ENCODE measurements at places on chromosomes 2 and 18. TPM values are rescaled to one million over a fixed set of nuclear protein-coding genes. Genes with fewer than 3 reads are reported as not detected.

UGT1A3 gene
- total RNA-seq, result not detected

TUBA4A gene
- 141 TPM for total RNA-seq

FOXD4L1 gene
- not detected for total RNA-seq

PARD6G gene
- 6.1 TPM for total RNA-seq

BMP10 gene
- 0.37 TPM for total RNA-seq

SPATS2L gene
- 245 TPM for total RNA-seq

CBLN2 gene
- not detected for total RNA-seq

CRYGD gene
- not detected for total RNA-seq

ERICH2 gene
- not detected for total RNA-seq

GRCh38 chr2:81767187-81767912 is 1462.8 kb upstream of the LRRTM1 start:
- H3K27me3 ChIP-seq, result no peaks in the 10 kb centered on the region
- DNase-seq, result no peak
- H3K27ac ChIP-seq, result no peak overlapping the region
- H3K4me3 ChIP-seq, result no peak overlapping the region
- H3K4me1 ChIP-seq, result no peaks in the 10 kb centered on the region

GRCh38 chr2:64225491-64225890 is 81.3 kb upstream of the PELI1 start:
- H3K36me3 ChIP-seq, result no peaks in the 10 kb centered on the region
- peaks cover 47% of the 10 kb centered on the region for H3K4me1 ChIP-seq
- DNase-seq, result no peak
- H3K27ac ChIP-seq, result no peak overlapping the region
- H3K4me3 ChIP-seq, result no peak overlapping the region
- no peaks in the 10 kb centered on the region for H3K27me3 ChIP-seq

GRCh38 chr18:39698436-39698835 is 2132.8 kb upstream of the CELF4 start:
- H3K27ac ChIP-seq, result no peak overlapping the region
- DNase-seq, result no peak
- no peaks in the 10 kb centered on the region for H3K4me1 ChIP-seq

GRCh38 chr2:64412671-64413070 is 41.3 kb upstream of the LGALSL start:
- no peaks in the 10 kb centered on the region for H3K4me1 ChIP-seq
- no peak overlapping the region for H3K27ac ChIP-seq
- H3K4me3 ChIP-seq, result no peak overlapping the region

DNA sequence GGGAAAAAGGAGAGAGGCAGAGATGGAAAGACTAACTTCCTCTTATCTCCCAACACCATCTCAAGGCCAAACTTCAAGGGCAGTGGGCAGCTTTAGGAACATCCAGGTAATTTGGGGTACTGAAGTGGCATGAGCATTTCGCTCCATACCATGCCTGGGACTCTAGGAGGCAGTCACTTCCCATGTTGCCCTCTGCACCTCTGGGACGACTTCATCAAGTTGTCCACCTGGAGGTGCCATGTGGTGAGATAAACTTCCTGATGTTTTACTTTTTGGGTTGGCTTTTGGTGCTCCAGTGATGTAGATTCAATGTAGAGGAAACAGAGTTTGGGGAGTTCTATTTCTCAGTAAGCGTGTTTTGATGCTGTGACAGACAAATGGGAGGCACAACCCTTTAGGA is 56.3 kb upstream of the UPP2 start:
- H3K4me1 ChIP-seq, result no peaks in the 10 kb centered on the region
- H3K4me3 ChIP-seq, result no peak overlapping the region
- no peaks in the 10 kb centered on the region for H3K27me3 ChIP-seq
- no peaks in the 10 kb centered on the region for H3K36me3 ChIP-seq

Data from stomach (tissue), 19 donors.